ENCODE measurements at places on chromosomes 3 and 15.
A peak's percentile ranks its signal among the peaks of the same experiment; 100 is the strongest.

DNA sequence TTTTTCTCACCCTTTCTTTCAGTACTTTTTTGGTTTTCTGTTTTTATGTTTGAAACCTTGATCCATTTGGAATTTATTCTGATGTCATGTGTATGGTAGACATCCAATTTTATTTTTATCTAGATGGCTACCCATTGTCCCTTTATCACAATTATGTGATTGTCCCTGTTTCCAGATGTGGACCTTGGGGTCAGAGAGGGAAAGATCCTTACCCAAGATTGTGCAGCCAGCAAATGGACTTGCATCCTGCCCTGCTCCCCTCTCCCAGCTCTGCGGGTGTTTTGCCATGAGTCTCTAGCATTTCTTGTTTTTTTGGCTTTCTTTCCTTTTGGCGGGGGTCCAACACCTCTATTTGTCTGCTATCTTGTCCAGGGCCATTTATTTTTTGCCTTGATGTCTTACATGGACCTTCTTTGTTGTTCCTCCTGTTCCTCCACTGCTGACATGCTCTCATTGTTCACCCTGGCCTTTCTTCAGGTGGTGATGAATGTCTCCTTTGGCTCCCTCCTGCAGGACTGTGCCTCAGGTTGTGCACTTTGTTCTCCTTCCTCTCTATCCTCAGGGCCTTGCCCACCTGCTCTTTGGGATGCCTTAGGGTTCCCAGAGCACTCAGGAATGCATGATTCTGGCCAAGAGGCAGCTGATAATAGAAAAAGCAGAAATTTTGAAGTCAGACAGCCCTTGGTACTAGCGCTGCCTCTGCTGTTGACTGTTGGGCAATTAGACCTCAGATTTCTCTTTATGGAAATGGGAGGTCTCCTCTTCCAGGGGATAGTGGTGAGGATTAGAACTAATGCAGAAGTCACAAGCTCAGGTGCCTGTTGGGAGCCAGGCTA, 84.3 kb downstream of the EEFSEC start:
- DNase-seq = no peak

- no peak for DNase-seq
Measured at GRCh38 chr3:141201122-141201521, 30.5 kb upstream of the PXYLP1 start.

GRCh38 chr15:31155151-31155550, 53.6 kb upstream of the TRPM1 start:
- DNase-seq = no peak

DNA sequence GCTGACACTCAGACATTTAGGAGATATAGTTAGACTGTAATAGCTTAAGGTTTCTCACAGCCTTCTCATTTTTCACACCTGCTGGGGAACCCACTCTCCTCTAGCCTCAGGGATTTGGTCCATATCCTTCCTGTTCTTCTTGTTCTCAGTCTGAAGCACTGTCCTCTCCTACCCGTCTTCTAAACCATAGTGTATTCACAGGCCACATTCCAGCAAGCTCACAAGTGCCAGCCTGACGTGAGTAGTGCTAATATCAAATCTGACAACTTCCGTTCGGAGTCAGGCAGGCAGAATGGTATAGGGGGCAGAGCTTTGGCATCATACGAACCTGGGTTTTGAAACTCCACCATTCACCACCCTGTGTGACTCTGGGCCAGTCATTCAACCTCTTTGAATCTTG, 6.9 kb upstream of the CA12 start:
- no peak for DNase-seq

GRCh38 chr3:151281671-151282324, 3.5 kb upstream of the P2RY14 start:
- DNase-seq = no peak

- DNase-seq = no peak
Measured at GRCh38 chr3:33438881-33439545, 1.2 kb downstream of the UBP1 start.

- no peak for DNase-seq
Measured at GRCh38 chr15:58440922-58441321, 9.1 kb downstream of the LIPC start.

GRCh38 chr15:92930776-92931175, 30.7 kb downstream of the CHD2 start:
- peak; percentile 76 for DNase-seq

GRCh38 chr15:55007561-55007960, 189.2 kb downstream of the RSL24D1 start:
- DNase-seq = no peak

DNA sequence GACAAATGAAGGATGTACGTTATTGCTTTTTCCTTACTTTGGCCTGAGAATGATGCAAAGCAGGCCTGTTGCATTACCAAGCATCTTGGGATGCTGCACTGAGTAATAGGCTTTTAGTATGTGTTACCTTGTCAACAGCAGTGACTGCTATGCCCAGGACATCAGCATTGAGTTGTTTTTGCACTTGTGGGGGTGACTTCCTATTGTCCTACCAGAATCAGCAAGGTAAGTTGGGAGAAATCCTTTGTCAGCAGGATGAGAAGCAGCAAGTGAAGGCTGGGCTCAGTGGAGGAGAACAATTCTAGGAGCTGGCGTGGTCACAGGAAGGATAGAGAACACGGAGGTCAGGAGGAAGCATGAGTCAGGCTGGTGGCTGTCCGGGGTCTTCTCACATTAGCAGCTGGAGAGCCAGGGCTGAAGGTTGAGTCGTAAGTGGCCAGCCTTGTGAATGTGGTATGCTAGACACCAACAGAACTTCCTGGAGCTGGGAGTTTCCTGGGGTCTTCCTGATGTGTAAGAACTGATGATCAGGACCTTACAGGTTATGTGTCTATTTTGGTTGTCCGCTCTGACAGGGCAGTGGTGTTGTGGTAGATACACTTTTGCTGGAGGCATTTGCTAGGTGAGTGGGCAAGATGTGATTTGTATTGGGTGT, 142.7 kb downstream of the FNDC3B start:
- peak; percentile 38 for DNase-seq

DNA sequence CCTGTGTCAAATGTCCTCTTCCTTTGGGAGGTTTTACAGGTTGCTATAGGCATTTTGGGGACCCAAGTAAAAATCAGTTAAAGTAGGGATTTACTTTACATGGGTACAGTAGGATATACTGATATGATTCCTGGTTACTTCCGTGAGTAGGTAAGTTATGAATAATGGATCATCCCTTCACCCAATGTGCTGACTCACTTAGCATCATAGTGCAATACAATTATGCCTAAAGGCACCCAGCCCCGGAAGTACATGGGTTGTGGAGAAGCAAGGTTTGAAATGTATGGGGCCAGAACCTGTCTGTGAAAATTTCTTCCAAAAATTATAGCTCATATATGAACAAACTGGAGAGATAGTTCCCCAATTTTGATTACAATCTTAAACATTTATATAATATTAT, 64.0 kb downstream of the GLB1 start:
- DNase-seq = no peak

GRCh38 chr15:62825191-62825590, 217.4 kb upstream of the TPM1 start:
- no peak for DNase-seq

GRCh38 chr15:36370051-36370730, 209.2 kb upstream of the CDIN1 start:
- no peak for DNase-seq

DNA sequence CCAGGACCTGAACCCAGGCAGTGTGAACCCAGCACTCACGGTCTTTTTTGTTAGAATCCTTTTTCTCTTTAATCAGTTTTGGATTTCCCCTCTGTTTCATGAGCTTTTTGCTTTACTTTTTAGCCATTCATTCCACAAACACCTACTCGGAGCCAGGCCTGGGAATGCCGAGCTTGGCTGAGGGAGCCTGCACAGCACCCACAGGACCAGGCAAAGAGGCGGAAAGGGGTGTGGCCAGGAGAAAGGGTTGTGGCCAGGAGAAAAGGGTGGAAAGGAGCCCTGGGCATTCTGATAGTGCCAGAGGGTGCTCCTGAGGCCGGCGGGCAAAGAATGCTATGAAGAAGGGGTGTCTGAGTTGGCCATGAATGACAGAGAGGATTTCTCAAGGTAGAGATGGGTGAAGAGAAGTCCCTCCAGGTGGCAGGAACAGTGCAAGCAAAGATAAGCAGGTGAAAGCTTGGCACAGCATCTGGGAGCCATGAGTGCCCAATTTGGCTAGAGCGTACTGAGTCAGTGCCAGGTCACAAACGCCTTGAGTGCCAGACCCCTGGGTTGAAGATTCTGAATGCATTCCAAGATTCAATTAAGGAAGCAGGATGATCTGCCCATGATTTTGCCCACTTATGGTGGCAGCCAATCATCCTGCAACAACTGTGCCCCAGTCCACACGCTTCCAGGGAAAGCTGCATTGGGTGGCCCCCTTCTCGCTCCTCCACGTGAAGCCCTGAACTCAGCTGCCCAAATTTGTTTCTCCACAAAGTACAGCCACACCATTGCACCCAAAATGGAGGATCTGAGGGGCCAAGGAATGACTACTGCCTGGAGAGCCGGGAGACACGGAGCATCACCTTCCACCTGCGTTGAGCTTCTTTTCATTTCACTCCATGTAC, 157.2 kb downstream of the XXYLT1 start:
- no peak for DNase-seq

- peak; percentile 38 for DNase-seq
Measured at GRCh38 chr15:66701422-66702034, 508 bp upstream of the SMAD6 start.

GRCh38 chr3:143098032-143098764, 21.4 kb upstream of the CHST2 start:
- DNase-seq = no peak

DNA sequence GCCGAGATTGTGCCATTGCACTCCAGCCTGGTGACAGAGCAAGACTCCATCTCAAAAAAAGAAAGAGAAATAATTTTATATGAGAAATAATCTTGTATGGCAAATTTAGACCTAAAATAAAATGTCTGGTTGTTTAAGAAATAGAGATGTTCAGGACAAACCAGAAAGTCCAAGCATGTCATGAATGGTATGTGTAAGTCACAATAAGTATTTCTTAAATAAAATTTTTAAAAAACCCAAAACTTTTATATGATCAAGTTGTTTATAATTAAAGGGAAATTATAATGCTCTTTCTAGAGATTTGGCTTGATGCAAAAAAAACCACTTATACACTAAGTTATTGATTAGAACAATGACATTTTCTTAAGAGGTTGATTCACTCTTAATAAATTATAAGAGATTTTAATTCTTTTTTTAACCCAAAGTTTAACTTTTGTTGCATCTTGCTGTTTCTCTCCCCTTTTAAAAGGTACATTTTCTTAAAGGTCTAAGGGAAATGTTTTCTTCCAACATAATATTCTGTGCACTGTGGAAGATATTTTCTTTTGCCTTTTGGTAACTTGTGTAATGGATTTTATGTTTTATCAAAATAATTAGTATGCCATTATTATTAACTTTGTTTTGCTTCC, 105.7 kb downstream of the RTP4 start:
- no peak for DNase-seq

DNA sequence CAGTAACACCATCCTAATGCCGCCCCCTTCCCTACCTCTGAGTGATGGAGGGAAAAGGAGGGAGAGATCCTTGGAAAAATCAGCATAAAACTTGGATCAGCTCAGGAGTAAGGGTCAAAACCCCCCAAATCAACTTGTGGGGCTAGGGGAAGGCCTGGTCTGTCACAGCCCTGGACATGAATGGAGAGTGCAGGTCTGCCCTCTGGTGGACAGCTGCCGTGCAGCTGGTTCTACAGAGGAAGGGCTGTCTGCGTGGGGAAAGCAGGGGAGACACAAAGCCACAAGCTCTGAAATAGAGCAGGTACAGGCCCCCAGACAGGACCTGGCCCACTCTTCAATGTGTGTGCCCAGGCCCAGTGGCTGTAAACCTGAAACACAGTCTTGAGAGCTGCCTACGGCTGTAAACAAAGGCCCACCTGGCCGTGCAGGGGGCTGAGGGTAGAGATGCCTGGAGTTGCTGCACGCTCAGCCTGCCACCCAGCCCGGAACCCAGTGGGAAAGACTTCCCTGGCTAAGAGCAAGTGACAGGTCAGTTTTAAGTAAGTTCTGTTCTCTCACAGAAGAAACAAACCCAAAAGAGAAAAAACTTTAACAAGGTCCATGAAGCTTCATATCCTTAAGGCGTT, 16.4 kb downstream of the CLK3 start:
- peak; percentile 82 for DNase-seq

- no peak for DNase-seq
Measured at GRCh38 chr15:83288381-83288801, 3.9 kb upstream of the BNC1 start.

- DNase-seq = peak; percentile 84
Measured at GRCh38 chr15:70596354-70597055, 166.9 kb downstream of the UACA start.

DNA sequence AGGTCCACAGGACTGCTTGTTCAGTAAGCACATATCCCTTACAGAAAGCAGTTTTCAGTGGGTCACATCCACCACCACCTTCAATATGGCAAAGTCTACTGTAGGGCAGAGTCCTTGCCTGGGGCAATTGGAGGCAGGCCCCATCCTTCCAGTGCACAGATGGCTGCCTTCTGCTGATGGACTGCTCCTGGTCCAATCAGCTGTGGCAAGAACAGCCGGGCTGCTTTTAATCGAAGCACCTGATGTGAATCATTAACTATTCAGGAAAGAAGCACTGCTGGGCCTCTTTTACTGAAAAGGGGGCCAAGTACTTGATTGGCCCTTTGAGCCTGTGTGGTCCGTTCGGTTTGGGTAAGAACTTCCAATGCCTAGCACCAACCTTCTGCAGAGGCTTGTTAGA, 24.4 kb downstream of the LARS2 start:
- DNase-seq = no peak

- DNase-seq = no peak
Measured at GRCh38 chr3:23667536-23668429, 138.0 kb upstream of the UBE2E1 start.

DNA sequence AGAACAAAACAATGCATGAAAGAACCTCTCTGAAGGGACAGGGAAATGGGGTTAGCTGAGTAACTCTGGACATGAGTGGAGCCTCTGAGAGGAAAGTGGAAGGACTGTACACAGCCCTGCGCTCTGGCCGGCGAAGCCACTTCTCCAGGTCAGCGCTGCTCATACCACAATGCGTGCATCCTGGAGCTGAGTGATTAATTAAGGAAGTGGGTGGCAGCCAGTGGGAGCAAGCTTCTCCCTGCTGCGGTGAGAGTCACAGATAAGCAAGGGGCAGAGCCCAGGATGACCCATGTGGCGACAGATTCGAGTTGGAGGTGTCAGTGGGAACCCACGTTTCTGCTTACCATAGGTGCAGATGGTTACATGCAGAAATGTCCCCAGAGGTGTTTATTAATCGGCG, 48.0 kb downstream of the KLF15 start:
- DNase-seq = no peak

GRCh38 chr3:187748050-187748481, 2.8 kb upstream of the BCL6 start:
- DNase-seq = peak; percentile 70

DNA sequence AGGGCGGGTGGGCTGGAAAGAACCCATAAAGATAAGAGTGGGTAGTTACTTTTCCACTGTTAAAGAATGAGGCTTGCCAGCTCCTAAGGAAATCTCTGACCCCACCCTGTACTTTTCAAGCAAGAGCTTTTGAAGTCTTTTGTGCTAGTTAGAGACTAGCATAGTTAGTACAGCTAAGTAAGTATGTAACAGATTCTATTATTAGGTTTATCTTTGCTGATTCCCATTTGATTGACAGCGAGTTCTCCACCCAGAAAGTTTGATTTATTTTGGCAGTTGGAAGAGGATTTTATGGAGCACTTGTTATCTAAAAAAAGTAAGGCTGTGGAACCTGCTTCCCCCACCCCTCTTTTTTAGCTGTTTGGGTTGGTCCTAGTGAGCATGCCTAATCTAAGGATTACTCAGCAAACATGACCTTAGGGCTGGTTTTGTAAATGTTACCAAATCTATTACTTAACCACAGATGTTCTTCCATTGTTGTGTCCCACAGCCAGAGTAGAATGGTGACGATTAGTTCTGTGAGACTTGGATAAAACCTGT, 57.6 kb downstream of the FNDC3B start:
- DNase-seq = peak; percentile 54

GRCh38 chr3:71912839-71913495, 128.0 kb upstream of the PROK2 start:
- DNase-seq = no peak
